Activated CD4-positive, alpha-beta T cell treated with anti-CD3 and anti-CD28 coated beads for 24 hours (primary cell): ENCODE measurements at places on chromosomes 7 and 10.

GRCh38 chr10:93352638-93353383 lies 129.3 kb downstream of the MYOF start:
- DNase-seq, result no peak

DNA sequence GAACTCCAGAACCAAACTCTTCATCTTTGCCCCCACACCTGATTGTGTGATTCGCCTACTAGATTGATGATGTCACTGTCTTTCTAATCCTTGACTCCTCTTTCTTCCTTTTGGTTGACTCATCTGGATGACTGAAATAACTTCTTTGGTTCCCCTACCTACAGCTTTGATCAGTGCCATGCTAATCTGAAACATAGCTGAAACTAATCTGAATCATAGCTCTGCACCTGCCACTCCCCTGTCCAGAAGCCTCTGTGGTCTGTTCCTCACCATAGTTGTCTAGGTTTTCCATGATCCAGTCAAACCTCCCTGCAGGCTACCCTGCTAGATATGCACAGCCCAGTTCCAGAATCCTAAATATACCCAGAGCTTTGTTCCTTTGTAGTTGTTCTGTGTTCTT lies 51.9 kb downstream of the ZNF365 start:
- DNase-seq, result peak; percentile 23

- DNase-seq, result no peak
Measured at GRCh38 chr7:123871998-123872867, 27.3 kb downstream of the HYAL4 start.

DNA sequence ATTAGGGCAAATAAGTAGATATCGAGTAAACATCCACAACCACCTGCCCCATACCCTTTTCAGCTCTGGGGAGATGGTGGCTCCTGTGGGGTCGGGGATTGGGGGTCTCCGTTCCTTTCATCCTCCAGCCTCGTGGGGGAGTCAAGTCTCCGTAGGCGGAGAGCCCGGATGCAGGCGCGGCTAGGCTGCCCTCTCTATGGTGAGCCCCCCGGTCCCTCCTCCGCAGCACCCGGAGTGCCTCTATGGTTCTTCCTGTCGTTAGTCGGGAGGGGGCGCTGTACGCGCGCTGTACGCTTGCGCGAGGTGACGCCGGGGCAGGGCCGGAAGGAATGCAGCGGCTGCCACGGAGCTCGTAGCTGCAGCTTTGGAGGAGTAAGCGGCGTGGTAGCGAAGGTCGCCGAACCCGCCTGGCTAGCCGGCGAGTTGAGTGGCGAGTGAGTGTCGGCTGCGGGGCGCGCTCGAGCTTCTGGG lies 14.8 kb upstream of the MMD2 start:
- DNase-seq, result peak; percentile 92

DNA sequence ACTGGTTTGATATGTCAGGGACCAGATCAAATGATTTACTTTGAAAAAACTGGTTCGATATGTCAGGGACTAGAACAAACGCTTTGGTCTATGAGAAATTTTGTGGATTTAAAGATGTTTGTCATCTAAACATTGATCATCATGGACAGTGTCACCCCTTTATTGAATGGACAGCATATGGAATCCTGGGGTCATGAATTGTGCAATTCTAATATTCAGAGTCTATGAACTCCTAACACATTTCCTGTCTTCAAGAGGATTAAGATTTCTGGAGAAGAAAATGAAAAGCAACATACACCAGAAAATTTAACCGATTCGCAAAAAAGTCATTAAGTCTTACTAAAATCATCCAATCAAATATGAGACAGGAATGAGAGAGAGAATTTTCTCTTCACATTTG lies 106.4 kb upstream of the FAM133B start:
- DNase-seq, result no peak

GRCh38 chr10:124005991-124006392 lies 87.4 kb downstream of the CHST15 start:
- DNase-seq, result no peak

GRCh38 chr7:147771344-147771743 lies 819.2 kb upstream of the C7orf33 start:
- DNase-seq, result no peak

- DNase-seq, result no peak
Measured at GRCh38 chr7:83821866-83822265, 172.9 kb upstream of the SEMA3E start.

DNA sequence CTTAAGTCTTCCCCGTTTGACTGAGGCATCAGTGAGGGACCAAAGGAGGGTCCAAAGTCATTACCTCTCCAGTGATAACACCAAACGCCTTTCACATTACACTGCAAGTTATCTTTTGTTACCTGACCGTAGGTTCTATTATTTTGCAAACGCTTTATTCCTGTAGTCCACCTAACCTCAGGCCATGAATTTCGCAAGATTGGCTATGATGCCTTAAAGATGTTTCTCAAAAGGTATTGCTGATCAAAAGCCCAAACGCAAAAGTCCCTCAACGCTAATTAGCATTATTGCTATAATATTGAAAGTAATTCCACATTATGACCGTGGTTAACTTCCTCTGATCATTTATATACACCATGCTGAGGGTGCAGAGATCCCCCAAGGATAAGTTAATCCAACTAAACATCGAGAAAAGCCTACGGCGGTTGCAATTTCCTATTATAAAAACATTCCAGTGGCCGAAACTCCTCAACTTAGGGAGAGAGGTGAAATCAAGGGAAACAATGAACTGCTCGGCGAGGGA lies 649 bp downstream of the DNA2 start:
- DNase-seq, result no peak
